ENCODE measurements at places on chromosomes 1 and 21. TPM values are rescaled to one million over a fixed set of nuclear protein-coding genes. Genes with fewer than 3 reads are reported as not detected.
A peak's percentile ranks its signal among the peaks of the same experiment; 100 is the strongest.

RCC2 gene
- total RNA-seq, result 56.8 TPM

GRCh38 chr1:87318056-87318650 lies 10.5 kb upstream of the LMO4 start:
- peak; percentile 32 for DNase-seq

GRCh38 chr1:117301901-117302300 lies 65.3 kb upstream of the MAN1A2 start:
- no peak for DNase-seq

DNA sequence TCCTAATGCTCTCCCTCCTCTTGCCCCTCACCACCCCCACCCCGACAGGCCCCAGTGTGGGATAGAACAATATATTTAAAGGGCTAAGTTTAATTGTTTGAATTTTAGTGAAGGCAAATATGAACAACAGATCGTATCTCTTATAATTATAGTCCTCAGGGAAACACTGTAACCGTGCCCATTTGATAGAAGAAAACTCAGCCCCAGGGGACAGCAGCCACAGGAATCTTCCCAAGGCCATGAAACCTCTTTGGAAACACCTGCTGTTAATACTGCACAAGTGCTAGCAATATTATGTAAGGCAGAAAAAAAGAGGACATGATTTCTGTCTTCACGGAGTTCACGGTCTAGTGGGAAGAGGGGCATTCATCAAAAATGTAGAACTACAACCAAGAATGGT lies 142.2 kb downstream of the URB2 start:
- DNase-seq, result no peak
